Aorta (tissue), 5 donors: ENCODE measurements at places on chromosomes 2 and 18. TPM values are rescaled to one million over a fixed set of nuclear protein-coding genes. Genes with fewer than 3 reads are reported as not detected.

The CCDC150 gene
- total RNA-seq = 3.3 TPM

The CFAP65 gene
- total RNA-seq = not detected

The DYNC1I2 gene
- total RNA-seq = 91.1 TPM

The POLR1A gene
- total RNA-seq = 28.2 TPM

The PTH2R gene
- total RNA-seq = not detected

The KCNE4 gene
- total RNA-seq = 10.9 TPM

The ELOA2 gene
- total RNA-seq = not detected

The CROCC2 gene
- 0.45 TPM for total RNA-seq

The DOK6 gene
- 5.7 TPM for total RNA-seq

The LRP1B gene
- total RNA-seq = 0.94 TPM

The REG3G gene
- 0.96 TPM for total RNA-seq

- DNase-seq = no peak
Measured at GRCh38 chr2:146621656-146622055, 1223.2 kb upstream of the ACVR2A start.

DNA sequence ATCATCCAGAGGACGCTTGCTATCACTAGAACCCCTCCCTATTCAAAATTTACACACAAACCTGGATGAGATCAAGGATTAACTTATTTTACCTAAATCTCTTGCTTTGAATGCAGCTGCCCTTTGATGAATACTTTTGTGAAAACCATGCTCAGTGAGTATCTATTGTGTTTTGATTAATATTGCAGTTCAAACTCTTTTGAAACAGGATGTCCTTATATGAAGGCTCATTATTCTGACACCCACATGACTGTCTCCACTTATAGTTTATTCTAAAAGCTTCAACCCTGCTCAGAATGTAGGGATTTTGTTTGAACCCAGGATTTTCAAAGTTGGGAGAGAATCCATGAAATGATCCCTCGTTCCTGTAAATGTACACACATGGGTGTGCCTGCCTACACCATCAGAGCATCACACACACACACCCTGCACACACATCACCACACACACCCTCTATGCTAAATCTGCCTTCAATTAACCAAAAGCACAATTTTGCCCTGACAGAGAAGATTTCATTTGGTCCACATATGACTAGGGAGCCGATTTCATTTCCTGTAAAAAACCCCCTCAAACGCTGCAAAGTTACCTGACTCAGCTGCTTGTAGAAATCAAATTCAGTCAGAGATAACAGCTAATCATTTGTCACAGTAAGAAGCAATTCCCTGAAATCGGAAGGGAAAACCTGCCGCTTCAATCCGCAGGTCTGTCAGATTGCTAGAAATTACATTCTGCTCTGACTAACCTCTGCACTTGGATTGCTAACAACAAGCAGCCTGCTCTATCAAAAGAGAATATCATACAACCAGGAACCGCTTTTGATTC lies 65.2 kb downstream of the ZEB2 start:
- DNase-seq = no peak

- DNase-seq = no peak
Measured at GRCh38 chr2:73238976-73239375, 4.9 kb downstream of the CCT7 start.

DNA sequence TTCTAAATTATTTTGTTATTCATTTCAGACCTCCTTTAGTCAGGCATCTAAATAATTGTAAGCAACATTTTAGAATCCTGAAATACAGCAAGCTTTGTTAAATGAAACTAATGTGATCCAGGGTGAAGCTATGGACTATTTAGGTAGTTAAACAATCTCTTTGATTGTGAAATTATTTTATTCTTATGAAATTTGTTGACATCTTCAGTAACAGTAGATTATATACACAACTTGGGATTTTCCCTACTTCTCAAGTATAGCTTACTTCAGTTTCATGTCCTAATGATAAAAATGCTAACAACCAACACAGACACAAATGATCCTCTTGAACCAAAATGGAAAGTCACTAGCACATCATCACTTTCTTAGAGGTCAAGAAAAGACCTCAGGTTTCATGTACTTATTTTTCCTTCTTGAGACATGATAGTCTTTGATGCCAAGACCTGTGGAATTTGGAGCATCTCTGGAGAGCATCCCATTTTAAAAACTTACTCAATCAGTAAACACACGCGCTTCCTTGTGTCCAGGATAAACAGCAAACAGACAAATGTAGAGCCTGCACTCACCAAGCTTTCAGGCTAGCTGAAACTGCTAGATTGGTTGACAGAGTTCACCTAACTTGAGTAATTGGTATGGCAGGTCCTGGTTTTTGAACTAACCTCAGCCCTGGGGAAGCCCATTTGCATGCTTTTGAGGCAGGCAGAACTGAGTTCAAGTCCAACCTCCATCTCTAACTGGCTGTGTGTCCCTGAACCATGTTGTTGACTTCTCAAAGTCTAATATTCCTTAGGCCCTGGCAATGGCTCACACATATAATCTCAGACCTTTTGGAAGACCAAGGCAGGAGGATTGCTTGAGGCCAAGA lies 47.8 kb downstream of the KCTD18 start:
- no peak for DNase-seq

GRCh38 chr18:57748770-57749603 lies 54.1 kb downstream of the ATP8B1 start:
- no peak for DNase-seq

GRCh38 chr2:85801871-85802270 lies 48.1 kb downstream of the ATOH8 start:
- no peak for DNase-seq

GRCh38 chr2:191581003-191581402 lies 96.9 kb upstream of the NABP1 start:
- no peak for DNase-seq

- DNase-seq = no peak
Measured at GRCh38 chr2:44748-45341, 1.5 kb downstream of the FAM110C start.

DNA sequence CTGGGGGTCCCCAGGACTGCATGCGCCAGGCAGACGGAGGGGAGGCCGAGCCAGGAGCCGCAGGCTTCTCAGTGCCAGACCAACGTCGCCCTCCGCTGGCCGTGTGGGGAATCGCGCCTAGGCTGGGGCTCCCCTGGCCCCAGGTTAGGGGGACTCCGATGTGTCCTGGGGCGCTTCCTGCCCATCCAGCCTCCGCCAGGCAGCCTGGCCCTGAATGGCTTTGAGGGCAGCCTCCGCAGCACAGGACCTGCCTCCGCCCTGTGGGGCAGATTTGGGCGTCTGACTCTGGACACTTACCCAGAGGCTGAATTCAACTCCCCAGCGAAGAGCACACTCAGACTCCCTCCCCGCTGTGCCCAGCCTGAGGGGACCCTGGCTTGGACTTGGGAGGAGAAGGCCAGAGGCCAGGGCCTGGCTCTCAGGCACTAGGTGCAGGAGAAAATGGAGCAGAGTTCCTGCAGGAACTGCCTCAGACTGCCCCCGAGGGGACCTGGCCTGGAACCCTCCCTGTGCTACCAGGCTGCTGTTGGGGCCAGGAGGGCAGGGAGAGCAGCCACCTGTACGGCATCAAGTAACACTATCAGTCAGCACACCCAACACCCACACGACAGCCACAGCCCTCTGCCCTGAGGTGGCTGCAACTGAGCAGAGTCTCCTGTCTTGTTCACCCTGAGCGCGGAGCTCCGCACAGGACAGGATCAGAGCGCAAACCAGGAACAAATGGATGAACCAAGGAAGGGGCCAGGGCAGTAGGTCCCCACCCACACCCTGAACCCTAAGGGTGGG lies 597 bp upstream of the TEKT4 start:
- DNase-seq = no peak

DNA sequence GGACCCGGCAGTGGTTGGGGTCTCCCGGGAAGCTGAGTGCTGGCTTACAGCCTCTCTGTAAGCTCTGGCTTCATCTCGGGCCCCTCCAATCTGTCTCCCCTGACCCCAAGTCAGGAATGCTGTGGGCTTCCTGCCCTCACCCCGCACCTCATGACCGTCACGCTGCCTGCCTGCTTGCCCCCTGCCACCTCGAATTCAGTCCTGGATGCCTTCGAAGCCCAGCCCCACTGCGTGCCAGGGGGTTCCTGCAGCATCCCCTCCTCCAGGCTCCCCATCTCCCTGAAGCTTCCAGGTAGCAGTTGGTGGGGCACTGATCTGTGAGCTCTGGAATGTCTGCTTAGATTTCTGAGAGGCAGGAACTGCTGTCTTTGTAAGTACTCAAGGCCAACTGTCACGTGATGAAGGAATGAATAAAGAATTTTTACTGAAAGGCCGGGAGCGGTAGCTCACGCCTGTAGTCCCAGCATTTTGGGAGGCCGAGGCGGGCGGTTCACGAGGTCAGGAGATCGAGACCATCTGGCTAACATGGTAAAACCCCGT lies 6.5 kb downstream of the CLHC1 start:
- DNase-seq = no peak

- DNase-seq = no peak
Measured at GRCh38 chr2:176071330-176072291, 12.2 kb downstream of the EVX2 start.

DNA sequence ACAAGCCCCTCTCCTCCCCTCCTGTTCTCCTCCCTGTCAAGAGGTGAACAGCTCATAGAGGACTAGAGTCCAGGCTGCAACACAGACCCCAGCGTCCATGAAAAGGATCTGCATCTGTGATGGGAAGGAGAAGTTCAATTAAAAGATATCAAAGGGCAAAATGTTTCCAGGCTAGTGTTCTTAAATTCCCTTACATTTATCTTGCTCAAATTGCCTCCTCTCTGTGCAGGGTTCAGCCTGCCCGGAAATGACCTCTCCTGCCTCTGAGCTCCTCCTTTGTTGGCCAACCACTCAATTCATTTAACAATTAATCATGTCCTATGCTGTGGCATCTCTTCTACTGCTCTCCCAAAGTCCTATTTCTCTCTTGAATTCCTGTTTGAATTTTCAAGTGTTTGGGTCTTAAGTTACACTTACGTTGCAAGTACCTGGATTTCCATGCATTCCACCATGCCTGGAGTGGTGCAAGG lies 105.3 kb downstream of the TSN start:
- no peak for DNase-seq

DNA sequence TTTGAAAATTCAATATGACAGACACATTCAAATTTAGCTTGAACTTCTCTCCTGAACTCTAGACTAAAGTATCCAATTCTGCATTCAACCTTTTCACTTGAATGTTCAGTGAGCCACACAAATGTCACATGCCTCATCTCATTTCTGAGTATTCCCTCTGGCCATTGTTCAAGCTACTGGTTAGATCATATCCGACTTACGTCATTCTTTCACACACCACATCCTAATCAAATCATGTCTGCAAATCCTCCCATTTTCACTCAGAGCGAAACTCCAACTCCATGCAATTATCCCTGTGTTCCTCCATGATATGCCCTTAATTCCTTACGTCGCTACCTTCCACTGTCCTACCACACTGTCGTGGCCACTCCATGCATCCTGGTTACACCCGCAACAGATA lies 425.1 kb downstream of the CBLN2 start:
- DNase-seq = no peak

DNA sequence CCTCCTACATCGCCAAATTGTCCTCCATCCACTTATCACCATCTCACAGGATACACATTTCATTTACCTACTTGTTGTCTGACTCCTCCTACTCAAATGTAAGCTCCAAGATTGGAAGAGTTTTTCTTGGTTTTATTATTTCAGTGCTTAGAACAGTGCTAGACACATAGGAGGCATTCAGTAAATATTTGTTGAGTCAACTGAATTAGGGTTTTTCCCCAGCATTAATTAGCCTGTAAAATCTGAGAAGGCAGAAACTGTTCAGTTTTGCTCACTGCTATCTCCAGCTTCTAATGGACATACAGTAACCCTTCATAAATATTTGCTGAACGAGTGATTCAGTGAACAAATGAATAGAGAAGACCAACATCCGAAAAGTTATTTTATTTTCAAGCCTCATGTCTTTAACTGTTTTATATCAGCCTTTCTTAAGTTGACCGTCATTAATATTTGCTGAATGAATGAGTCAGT lies 800 bp downstream of the TTC21B start:
- no peak for DNase-seq

- DNase-seq = no peak
Measured at GRCh38 chr2:45836740-45837139, 185.3 kb downstream of the PRKCE start.

DNA sequence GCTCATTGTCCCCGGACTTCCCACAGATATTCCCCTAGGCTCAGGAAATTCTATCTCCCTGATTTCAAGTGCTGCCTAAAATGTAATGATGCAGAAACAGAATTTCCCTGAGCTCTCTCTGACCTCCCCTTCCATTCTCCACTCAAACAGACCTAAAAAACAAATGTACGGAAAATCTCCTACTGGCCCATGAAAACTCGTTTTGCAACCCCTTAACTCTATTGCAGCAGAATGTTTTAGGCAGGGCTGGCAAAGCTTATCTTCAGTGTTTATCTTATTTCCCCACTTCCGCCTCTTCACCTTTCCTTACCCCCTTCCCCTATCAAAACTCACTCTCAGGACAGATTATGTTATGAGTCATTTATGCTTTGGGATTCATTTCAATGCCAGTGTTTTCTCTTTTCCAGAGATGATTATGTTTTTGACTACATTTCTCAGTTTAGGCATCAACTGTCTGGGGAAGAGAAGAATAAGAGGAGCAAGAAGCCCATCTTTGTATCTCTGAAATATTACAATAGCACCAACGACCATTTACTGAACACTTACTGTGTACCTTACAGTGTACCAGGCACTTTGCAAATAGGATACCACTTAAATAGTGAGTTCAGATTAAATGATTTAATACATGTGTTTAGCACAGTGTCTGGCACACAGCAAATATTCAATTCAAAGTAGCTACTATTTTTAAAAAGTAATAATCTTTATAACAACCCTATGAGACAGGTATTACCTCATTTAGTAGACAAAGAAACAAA lies 53.9 kb upstream of the STPG4 start:
- no peak for DNase-seq

- DNase-seq = no peak
Measured at GRCh38 chr2:193276988-193277387, 1082.3 kb upstream of the TMEFF2 start.

GRCh38 chr2:104004821-104005220 lies 849.1 kb upstream of the POU3F3 start:
- DNase-seq = no peak

- DNase-seq = no peak
Measured at GRCh38 chr18:56333839-56334238, 304.6 kb downstream of the TXNL1 start.

DNA sequence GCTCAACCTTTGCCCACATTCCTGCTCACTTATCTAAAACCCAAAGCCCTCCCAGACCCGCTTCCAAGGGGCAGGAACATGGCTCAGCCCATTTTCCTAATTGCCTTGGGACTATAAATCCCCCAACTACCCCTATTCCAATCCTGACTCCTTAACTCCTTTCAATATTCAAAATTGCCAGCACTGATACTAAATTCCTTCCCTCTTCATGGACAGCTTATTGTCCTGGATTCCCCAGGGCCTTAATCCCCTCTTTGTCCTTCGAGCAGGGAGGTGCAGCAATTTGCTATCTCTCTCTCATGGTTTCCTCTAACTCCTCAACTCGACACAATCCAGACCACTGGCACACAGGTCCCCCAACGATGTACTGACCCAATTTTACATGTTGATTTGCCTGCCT lies 99.1 kb downstream of the SLC25A12 start:
- DNase-seq = no peak

DNA sequence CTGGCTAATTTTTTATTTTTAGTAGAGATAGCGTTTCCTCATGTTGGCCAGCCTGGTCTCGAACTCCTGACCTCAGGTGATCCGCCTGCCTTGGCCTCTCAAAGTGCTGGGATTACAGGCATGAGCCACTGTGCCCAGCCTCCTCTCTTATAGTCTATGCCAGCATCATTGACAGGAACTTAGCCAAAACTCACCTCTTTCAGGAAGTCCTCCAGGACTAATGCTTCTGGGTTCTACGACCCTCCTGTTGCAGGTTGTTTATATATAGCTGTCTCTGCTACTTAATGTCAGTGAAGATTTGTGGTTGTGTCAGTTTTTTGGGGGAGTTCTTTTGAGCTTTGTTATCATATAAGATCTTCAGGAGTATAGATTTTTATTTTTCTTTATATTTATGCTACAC lies 112.1 kb upstream of the CDC42EP3 start:
- DNase-seq = no peak
